Adrenal gland (tissue), 19 donors: ENCODE measurements at places on chromosomes 13 and 19. TPM values are rescaled to one million over a fixed set of nuclear protein-coding genes. Genes with fewer than 3 reads are reported as not detected.

GRCh38 chr13:44566601-44567000, 9.5 kb downstream of the TSC22D1 start:
- no peak for DNase-seq

GRCh38 chr19:3604987-3605343, 1.7 kb downstream of the TBXA2R start:
- no peak for DNase-seq

EHD2 gene
- 101 TPM for polyA plus RNA-seq

- no peak for DNase-seq
Measured at GRCh38 chr13:95471960-95472359, 80.6 kb upstream of the CLDN10 start.

ACP5 gene
- polyA plus RNA-seq = 6.5 TPM

- no peak for DNase-seq
Measured at GRCh38 chr13:39132286-39133230, 94.3 kb downstream of the NHLRC3 start.

- DNase-seq = no peak
Measured at GRCh38 chr13:102680842-102681740, 13.8 kb downstream of the METTL21C start.

GRCh38 chr19:49544154-49544553, 16.4 kb downstream of the RCN3 start:
- DNase-seq = no peak

TEX101 gene
- polyA plus RNA-seq = not detected

PRRG2 gene
- polyA plus RNA-seq = 1.2 TPM

DNA sequence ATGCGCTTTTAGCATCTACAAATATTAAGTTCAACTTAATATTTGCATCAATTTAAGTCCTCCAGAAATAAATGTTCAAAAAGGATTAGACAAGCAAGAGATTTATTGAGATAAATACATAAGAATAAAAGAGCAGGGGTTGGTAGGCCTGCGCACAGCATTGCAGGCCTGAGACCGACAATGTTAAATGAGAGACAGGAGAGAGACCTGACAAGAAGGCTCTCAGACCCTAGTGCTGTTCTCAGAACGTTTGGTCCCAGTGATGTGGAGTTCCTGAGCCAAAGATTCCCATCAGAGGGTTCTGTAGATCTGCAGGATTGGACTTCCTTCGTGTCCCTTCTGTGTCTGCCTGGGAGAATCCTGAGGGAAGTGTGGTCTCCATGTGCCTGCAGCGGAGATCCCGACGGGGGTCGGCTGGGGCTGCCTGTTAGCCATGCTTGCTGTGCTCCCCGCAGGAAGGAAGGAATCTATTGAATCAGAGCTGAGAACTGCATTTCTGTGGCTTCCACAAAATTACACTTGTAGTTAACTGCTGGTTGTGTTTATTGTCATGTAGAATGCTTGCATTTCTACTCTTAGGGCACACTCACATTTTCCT, 369.9 kb upstream of the SLC10A2 start:
- no peak for DNase-seq

C19orf85 gene
- not detected for polyA plus RNA-seq

DNA sequence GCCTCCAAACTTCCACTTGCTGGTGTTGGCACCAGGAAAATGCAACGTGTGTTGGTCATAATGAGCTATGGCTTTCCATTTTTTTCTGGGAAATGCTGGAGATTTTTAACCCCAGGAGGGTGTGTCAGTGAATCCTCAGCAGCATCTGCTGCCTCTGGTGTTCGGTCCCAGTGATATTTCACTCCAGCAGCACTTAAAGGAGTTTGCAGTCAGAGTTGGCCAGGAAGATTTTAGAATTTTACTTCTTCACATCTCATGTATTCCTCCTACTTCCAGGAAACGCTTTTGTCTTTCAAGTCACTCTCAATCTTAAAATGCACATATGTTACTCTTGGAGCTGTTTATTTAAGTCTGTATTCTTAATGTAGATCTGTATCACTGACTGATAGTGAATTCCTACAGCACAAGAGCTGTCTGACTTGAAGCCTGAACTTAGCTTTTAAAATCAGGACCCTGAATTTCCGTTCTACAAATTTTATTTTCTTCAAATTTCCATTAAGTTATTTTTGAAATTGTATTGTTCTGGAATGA, 903.4 kb upstream of the SLC10A2 start:
- no peak for DNase-seq
